ENCODE measurements at places on chromosomes 11 and 22.
A peak's percentile ranks its signal among the peaks of the same experiment; 100 is the strongest.

DNA sequence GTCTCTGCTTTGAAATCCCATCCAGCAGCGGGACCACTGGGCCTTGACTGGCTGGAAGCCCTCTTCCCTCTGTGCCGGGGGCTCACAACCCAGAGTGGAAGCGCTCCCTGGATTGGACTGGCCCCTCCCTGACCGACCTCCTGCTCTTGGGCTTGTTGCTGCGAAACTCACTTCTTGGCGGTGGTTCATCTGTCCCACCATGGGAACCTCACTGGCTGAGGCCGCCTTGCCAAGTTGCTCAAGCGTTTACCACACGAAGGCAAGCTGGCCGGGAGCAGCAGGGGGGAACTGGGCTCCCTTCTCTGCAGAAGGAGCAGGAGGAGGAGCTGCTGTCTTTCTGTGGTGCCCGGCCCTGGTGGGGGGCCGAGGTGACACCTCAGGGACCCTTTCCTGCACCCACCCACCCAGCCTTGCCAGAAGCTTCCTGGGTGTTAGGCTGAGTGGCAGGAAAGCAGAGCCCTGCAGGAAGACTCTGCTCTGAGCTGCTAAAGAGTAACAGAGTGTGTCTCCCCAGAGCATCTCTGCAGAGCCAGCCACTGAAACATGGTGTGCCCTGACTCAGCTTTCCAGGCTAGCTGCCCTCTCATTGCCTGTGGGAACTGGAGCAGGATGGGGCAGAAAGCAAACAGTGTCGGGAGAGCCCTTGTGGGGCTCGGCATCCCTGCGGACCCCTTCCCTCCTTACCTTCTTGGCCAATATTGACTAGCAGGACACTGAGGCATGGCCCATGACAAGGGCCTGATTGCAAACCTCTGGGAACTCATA is 88.5 kb upstream of the ALX4 start:
- DNase-seq = no peak

- no peak for DNase-seq
These were observed 17.0 kb upstream of the CDON start for GRCh38 chr11:126079621-126080124.

DNA sequence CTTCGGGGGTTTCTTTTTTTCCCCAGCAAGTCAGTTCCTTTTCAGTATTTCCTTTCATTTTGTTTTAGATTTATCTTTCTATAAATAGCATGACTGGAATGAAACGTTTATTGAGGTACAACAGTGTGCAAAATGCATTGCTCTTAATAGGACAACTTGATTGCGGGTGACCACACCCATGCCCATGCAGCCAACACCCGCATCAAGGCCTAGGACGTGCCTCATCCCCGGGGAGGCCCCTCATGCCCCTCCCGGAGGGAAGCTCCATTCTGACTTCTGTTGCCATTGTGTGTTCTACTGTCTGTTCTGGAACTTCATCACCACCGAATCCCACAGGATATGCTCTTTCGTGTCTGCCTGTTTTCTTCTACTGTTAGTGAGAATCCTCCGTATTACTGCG is 82.2 kb downstream of the RPS6KA4 start:
- DNase-seq = no peak

- no peak for DNase-seq
These were observed 15.2 kb downstream of the TRIM3 start for GRCh38 chr11:6458352-6459098.

GRCh38 chr11:125382822-125383221 is 113.2 kb downstream of the FEZ1 start:
- DNase-seq = no peak

- DNase-seq = no peak
These were observed 27.4 kb upstream of the SEPTIN5 start for GRCh38 chr22:19686946-19687345.

GRCh38 chr22:20437613-20438426 is at the start of gene SCARF2:
TSS of gene SCARF2 (minus strand) at chr22:20437825. CDS start at chr22:20437754, 71 bp downstream.
- DNase-seq = no peak

GRCh38 chr22:31616315-31616980 is 45.6 kb downstream of the PISD start:
- peak; percentile 30 for DNase-seq

GRCh38 chr22:23288301-23289129 is 108.2 kb downstream of the BCR start:
- no peak for DNase-seq

DNA sequence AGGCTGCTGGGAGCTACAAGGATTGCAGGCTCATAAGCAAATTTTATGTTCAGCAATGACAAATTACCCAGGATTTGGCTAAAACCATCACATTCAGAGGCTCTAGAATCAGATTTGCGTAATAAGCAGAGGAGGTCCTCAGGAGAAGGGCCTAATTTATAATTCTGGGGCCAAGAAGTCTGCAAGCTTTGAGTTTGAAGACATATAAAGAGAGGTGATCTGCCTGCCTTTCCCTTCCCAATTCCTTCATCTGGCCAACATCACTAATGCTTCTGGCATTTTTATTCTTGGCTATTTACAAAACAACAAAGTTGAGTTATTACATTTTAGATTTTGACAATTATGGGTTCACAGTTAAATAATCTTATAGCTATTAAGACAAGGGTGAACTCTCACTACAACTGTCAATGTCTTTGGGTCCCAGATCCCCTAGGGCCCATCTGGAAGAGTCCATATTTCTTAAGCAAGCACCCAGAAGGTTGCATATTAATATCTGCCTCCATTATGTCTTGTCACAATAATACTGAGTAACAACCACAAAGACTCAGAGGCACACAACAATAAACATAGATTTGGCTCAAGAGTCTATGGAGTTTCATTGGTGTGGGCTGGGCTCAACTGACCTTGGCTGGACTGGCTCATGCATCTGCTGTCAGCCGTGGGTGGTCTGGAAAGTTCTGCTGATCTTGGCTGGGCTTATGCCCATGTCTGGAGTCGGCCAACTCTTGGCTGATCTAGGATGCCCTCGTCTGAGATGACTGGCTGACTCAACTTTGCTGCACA is 67.2 kb upstream of the CD82 start:
- DNase-seq = no peak

Data from activated CD4-positive, alpha-beta T cell treated with anti-CD3 and anti-CD28 coated beads for 4 hours (primary cell).